ENCODE measurements at places on chromosomes 1 and 21.

DNA sequence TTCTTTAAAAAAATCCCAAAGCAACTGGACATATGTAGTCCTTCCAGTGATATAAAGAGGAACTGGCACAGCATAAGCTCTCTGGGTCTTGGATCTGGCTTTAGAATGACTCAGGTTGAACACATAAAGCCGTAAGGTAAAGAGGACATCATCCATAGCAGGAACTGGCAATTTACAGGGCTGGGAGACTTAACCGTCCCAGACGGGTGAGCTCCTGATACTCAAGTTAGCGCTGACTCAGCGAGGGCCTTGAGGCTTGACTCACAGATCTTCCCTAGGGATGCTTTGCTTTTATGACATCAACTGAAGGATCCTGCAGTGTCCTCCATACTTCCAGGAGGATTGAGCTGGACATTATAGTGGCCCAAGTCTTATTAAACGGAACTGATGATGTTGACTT lies 154.1 kb downstream of the CLIC6 start:
- no peak for DNase-seq

DNA sequence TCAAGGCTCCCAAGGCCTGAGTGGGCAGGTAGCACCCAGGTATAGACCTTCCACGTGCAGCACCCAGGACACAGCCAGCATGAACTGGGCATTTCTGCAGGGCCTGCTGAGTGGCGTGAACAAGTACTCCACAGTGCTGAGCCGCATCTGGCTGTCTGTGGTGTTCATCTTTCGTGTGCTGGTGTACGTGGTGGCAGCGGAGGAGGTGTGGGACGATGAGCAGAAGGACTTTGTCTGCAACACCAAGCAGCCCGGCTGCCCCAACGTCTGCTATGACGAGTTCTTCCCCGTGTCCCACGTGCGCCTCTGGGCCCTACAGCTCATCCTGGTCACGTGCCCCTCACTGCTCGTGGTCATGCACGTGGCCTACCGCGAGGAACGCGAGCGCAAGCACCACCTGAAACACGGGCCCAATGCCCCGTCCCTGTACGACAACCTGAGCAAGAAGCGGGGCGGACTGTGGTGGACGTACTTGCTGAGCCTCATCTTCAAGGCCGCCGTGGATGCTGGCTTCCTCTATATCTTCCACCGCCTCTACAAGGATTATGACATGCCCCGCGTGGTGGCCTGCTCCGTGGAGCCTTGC lies 1.7 kb downstream of the GJB4 start:
- no peak for DNase-seq

DNA sequence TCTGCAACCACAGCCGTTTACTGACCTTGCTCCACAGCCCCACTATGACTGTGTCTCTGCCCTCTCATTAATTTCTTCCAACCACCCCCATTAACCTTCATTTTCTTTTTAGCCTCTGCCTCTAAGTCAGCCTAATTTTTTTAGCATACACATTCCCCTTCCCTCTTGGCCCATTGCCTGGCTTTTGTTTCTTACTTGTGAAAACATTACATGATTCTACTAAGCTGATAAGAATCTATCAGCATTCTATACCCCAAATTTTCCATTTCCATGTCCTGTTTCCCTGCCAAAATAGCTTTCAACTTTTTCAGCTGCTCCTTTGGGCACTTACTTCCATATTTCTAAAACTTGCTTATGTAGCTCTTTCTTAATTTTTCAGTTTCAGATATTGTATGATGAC lies 79.8 kb downstream of the PCP4 start:
- no peak for DNase-seq

- DNase-seq = no peak
Observed at GRCh38 chr1:179831852-179832699, 45.5 kb downstream of the TOR1AIP2 start.

GRCh38 chr1:39733161-39733560 lies 5.5 kb upstream of the PPIE start:
- DNase-seq = no peak

- DNase-seq = peak; percentile 33
Observed at GRCh38 chr1:63575340-63575826, 17.8 kb upstream of the PGM1 start.

DNA sequence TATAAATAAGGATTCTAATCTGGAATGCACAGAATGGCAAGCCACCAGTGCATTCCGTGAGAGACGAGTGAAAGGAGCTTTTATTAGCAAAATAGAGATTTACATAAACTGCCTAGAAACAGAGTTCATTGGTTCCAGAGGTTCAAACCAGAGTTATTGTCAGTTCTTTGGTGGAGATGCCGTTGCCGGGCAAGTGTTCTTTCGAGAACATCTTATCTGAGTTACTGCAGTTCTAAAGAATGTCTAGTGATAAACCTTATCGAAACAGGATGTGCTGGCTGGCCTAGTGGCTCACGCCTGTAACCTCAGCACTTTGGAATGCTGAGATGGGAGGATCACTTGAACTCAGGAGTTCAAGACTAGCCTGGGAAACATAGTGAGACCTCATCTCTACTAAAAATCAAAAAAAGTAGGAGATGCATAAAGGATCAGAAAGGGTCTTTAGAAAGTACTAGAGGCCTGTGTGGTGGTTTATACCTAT lies 19.9 kb upstream of the EVI5 start:
- no peak for DNase-seq

DNA sequence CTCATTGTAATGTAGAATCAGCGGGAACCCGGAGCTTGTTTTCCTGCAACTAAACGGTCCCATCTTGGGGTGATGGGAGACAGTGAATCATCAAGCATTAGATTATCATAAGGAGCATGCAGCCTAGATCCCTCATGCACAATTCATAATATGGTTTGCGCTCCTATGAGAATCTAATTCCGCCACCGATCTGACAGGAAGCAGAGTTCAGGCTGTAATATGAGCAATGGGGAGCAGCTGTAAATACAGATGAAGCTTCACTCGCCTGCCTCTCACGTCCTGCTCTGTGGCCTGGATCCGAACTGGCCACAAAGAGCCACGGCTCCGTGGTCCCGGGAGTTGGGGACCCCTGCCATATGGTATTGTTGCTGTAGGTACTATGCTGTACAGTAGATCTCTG lies 1.6 kb downstream of the IFI44 start:
- DNase-seq = no peak

DNA sequence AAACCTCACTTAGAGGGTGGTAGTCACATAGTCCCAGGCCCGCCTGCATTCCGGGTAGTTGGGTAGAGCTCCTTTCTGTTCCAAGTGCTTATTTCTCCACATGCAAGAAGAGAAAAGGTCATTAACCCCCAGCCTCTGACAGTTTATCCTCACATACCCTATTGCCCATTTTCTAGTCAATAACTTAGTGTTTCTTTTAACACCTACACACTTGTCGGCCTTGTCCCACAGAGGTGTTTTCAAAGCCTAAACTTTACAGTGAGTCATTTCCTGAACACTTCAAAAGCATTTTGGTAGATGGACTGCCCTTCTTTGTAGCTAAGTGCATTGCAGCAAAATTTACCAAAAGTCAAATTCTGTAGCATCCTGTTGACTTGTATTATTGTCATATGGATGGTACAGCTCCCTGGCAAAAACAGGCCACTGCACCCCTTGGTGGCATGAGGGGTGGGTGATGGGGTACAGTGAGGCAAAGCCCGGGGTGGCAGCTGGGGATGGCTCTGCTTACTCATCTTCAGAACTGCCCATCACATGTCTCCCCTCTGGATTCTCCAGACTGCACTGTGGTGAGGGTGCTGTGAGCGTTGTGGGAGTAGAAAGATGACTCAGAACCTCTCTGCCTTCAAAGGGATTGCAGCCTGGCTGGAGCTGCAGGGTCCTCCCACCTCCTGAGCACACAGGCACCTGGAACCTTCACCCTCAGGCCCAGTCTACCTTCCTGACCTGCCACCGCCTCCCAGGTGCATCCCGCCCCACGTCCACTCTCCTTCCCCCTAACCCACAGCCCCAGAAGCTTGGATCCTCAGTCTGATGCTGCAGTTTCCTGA lies 45.8 kb upstream of the DMRTB1 start:
- peak; percentile 82 for DNase-seq

GRCh38 chr1:177256153-177257075 lies 85.7 kb downstream of the BRINP2 start:
- peak; percentile 54 for DNase-seq

DNA sequence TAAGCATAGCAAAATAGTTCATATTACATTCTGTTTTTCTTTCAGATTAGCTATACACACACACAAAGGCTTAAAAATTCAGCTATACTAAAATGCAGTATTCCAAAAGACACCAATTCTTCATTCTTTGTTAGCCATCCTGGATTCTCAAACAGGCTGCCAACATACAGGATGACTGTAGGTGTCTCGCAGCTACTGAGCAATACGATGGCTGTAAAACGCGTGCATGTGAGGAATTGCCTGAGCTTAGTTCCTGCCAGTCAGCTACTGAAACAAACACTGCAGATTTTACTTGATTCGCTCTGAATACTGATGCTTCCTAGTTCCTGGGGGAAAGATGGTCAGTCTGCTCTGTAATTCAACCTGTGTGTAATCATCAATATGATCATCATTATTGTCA lies 24.7 kb upstream of the HMGN1 start:
- DNase-seq = no peak

DNA sequence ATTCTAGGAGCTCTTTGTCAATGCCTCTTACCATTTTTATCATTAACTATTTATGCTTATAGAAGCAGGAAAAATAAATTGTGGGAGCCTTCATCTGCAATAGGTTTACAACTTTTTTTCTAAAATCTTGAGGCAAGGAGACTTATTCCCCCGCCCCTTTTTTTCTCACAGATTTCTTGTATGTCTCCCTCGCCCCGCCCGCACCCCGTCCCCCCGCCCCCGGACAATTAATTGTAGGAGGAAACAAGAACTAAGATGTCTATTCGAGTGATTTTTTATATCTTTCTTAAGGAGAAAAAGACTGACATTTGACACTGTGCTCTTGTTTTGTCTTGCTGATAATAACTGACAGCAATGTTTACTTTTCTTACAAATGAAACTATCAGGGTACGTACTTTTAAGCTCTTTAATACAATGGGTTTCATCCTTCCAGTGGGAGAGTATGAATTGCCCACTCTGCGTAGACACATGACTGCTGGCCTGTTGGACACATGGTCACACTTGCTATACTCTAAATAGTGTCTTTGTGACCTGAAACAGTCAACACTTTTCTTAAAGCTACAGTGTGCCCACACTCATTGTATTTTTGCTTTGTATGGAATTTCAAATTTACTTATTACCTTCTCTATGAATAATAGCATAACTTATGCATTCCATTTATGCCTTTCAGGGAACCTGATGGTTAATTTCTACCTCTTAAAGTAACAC lies 1.5 kb upstream of the IVNS1ABP start:
- DNase-seq = no peak

DNA sequence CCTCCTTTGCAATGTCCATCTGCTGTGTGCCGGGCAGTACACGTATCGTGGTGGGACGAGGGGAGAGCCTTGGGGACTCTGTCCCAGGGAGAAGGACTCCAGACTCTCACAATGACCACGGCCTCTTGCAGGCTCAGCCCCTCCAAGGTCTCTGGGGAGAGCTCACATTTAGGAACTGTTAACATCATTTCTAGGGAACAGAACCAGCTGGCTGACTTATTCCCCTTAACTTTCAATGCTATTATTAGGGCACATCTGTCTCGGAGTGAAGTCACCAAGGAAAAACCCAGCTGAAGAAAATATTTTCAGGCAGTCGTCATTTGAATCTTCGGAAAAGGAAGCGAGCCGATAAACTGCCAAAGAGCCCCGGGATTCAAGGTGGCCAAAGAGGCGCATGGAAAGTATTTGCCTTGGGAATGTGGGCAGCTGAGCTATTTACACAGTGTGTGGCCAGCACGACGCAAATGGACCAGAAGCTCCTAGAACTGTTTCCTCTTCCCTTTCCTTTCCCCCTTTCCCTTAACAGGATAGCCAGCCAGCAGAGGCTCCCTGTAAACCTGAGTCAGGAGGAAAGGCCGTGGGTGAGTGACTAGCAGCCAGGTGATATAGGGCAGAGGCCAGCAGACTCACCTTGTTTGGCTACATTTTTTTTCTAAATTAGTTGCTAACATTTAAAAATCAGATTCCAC lies 74.5 kb downstream of the ITPKB start:
- no peak for DNase-seq

DNA sequence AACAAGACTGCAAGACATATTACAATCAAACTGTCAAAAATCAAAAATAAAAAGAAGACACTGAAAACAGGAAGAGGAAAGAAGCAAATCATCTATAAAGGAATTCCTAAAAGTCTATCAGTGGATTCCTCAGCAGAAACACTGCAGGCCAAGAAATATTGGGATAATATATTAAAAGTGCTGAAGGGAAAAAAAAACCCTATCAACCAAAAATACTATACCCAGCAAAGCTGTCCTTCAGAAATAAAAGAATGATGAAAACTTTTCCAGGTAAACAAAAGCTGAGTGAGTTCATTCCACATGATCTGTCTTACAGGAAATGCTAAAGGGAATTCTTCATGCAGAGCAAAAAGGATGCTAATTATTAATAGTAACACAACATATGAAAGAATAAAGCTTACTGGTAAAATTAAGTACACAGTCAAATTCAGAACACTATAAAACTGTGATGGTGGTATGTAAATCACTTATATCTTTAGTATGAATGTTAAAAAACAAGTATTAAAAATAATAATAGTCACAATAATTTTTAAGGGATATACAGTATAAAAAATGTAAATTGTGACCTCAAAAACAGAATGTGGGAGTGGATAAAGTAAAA lies 12.9 kb upstream of the ACP6 start:
- no peak for DNase-seq

DNA sequence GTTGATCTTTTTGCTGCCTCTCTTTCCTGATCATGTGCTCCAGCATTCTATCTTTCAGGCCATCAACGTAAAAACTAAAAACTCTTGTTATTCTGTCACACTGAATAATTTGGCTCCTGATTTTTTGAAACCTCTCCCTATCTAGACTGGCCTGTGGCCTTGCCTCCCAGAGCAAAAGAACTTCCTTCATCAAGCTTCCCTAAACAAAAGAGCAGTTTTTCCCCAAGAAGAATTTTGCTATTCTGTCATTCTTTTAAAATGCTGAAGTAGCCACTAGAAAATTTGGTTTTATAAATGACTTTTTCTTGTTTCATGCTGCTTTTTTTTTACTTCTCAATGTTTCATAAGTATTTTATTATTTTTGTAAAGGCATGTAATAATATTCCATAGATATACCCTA lies 37.1 kb upstream of the CR2 start:
- no peak for DNase-seq

- DNase-seq = no peak
Observed at GRCh38 chr1:158374860-158375259, 21.2 kb downstream of the CD1E start.

Measured in Panc1 (cell line).